ENCODE measurements at places on chromosomes 16 and 17.

DNA sequence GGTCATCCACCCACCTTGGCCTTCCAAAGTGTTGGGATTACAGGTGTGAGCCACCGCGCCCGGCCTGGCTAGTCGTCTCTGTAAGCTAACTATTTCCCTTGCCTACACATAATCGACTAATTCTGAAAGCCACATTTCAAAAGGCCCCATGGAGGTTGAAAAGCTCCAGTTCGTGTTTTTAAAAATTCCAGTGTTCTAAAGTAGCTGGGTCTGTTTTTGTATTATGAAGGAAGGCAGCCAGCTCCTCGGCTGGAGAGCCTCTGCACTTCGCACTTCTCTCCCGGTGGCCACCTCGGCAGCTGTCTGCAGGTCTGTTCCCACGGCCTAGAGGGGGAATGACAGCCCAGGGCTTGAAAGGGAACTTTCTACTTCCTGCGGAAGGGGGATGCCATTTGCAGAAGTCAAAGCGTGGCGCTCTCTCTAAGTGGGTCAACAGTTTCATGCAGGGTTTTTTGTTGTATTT is 16.9 kb downstream of the HASPIN start:
- no peak for DNase-seq

DNA sequence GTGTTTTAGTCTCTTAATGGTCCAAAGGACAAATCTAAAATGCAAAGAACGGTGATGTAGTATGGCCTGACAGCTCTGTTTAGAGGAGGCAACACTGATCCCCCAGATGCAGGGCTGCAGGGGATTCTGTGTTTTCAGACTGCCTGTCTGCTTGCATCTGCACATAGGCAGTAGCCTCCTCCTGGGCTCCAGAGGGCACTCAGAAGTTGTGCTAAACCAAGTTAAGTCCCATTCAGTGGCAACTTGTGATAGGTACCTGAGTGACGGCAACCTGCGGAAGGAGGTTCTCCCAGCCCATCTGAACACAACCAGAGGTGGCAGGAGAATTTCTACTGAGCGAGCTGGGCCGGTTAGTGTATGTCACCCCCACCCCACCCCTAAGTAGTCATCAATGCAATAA is 9.9 kb downstream of the HAS3 start:
- DNase-seq, result no peak

DNA sequence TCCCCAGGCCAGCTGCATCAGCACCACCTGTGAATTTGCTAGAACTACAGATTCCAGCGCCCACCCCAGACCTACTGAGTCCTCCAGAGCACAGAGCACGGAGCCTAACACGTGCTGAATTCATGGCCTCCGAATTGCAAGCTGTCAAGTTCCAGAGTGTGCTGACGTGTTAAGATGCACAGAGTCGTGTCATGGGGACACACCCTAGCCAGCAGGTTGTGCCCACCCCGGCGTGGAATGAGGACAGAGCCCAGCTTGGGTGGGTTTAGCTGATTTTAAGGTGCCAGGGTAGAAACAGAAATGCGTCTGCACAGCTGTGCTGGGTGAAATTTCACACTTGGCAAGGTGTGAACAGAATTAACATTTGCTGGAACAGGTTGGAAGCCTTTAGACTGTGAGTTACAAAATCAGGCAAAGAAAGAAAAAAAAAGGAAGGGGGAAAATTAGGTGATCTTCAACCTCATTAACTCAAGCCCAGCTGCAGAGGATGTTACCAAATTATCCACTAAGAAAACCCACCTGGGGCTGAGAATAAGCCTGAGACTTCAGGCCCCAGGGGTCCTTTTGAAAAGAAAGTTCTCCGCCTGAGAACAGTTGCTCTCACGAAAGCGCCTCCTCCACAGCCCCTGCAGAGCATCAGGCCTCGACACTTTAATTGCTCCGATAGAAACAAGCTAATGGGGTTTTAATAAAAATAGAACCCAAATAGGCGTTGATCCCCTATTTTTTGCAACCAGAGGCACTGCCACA is 27.1 kb downstream of the GINS3 start:
- no peak for DNase-seq

DNA sequence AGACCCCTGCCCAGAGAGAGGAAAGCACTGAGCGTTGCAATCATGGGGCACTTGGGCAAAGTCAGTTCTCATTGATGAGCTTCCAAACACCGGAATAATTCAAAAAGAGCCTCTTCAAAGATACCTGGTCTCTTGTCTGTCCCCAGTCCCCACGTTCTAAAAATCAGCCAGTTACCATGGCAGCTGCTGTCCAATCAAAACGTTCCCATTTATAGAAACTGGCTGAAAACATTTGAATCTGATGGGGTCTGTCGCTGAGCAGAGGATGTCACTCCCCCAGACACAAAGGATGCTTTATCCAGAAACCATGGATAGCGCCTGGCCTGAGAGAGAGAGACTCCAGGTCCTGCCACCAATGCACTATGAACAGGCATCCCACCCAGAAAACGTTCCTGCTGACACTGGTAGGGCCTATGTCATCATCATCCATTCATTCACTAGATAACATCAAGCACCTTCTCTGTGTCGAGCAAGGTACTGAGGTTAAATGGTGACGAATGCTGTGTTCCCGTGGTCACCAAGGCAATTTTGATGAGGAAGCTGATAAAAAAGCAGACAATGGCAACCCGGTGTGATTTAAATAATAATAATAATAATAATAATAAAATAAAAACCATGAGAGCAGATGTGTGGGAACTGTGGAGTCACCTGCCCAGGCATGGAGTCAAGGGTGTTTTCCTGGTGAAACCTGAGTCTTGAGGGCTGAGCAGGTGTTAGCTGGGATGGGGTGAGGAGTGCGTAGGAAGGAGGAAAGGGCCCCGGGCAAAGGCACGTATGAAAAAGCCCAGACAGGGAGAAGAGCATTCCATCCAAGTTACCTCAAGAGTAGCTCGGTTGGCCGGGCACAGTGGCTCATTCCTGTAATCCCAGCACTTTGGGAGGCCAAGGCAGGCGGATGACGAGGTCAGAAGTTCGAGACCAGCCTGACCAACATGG is 19.0 kb upstream of the CALB2 start:
- no peak for DNase-seq

DNA sequence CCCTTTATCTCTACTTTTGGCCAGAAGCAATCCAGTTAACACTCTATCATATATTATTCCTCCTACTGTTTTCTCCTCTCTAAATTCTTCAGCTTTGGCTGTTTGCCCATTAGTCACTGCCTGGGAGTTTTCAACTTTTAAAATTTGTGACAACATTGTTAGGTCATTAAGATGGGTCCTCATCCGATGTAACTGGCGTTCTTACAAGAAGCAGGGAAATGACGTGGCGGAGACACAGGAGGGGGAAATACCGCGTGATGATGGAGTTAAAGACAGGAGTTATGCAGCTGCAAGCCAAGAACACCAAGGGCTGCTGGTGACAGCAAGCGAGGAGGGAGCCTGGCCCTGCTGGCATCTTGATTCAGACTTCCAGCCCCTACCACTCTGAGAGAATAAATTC is 34.8 kb upstream of the CPHXL start:
- no peak for DNase-seq

DNA sequence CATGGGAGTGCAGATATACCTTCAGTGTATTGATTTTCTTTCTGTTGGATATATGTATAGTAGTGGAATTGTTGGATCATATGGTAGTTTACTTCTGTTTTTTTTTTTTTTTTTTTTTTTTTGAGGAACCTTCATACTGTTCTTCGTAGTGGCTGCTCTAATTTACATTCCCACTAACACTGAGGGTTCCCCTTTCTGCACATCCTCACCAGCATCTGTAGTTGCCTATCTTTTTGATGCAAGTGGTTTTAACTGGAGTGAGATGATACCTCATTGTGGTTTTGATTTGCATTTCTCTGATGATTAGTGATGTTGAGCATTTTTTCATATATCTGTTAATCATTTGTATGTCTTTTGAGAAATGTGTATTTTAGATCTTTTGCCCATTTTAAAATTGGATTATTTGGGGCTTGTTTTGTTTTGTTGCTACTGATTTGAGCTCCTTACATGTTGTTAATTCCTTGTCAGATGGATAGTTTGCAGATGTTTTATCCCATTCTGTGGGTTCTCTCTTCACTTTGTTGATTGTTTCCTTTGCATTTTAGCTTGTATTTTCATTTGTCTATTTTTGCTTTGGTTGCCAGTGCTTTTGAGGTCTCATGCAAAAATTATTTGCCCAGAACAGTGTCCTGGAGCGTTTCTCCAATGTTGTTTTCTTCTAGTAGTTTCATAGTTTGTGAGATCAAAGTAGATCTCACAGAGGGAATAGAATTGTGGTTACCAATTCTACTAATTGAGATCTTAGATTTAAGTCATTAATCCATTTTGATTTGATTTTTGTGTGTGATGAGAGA is 25.0 kb upstream of the BCAS3 start:
- DNase-seq, result no peak

DNA sequence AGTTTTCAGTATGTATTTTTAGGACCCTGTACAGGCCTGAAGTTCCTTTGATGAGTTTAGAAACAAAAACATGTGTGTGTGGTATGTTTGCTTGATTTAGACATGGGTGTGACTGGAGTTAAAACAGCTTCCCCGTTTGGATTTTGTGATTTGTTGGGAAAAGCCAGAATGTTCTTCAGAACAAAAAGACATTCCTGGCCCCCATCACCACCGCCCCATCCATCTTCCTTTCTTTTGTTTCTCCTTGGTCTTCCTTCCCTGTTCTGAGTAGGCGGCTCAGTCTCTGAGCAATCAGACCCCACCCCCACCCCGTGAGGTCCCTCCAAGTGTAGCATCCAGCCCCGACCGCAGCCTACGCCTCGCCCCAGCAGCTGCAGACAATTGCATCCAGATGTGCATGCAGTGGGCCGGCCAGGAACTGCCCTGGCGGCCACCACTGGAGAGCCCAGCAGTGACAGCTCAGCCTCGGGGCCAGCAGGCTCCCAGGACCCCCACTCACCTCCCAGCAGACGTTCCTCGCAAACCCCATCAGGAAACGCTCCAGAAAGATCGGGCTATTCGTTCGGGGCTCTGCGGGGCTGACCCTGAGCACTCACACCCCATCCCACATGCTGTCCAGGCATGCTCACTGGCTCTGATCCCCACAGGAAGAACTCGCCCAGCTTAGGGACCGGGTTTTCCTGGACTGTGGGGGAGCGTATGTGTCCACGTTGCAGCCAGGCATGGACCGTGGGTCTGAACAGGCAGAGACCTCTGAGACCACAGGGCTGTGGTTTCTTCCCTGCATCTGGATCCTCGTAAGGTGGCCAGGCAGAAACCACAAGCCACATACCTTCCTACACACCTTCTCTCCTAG is 99.8 kb upstream of the CDH5 start:
- DNase-seq, result no peak

DNA sequence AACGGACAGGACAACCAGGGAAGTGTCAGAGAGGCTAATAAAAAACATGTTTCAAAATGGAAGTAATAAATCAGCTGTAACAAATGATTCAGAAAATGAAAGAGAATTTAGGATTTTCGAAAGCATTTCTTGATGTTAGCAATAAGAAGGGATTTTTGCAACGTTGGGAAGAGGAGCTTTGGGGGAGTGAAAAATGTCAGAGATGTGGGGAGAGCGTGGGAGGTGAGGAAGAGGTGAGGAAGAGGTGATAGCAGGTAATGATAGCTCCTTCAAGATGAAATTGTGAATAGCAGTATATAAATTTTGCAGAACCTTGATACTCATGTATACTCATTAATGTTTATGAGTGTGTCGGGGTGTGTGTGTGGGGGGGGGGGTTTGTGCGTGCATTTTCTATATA is 76.2 kb upstream of the COX10 start:
- DNase-seq, result no peak

DNA sequence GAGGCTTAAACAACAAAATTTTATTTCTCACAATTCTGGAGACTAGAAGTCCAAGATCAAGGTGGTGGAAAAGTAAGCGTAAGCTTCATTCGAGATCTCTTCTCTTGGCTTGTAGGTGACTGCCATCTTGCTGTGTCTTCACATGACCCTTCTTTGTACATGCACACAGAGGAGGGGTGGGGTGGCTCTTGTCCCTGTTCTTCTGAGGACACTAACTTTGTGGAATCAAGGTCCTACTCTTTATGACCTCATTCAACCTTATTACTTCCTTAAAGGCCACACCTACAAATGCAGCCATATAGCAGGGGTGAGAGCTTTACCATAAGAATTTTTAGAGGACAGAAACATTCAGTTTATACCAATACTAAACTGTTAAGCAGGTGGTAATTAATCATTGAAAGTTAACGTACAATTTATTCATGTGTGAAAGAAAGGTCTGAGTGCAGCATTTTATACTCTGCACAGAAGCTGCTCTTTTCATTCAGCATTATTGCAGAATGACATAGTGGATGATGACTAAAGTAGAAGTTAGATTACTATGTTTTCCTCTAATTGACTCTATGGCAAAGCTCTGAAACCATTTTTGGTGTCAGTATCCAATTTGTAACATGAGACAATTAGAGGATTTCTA is 139.9 kb upstream of the HLF start:
- DNase-seq, result no peak

- DNase-seq, result no peak
Measured at GRCh38 chr16:30747331-30747730, 894 bp upstream of the PHKG2 start.

DNA sequence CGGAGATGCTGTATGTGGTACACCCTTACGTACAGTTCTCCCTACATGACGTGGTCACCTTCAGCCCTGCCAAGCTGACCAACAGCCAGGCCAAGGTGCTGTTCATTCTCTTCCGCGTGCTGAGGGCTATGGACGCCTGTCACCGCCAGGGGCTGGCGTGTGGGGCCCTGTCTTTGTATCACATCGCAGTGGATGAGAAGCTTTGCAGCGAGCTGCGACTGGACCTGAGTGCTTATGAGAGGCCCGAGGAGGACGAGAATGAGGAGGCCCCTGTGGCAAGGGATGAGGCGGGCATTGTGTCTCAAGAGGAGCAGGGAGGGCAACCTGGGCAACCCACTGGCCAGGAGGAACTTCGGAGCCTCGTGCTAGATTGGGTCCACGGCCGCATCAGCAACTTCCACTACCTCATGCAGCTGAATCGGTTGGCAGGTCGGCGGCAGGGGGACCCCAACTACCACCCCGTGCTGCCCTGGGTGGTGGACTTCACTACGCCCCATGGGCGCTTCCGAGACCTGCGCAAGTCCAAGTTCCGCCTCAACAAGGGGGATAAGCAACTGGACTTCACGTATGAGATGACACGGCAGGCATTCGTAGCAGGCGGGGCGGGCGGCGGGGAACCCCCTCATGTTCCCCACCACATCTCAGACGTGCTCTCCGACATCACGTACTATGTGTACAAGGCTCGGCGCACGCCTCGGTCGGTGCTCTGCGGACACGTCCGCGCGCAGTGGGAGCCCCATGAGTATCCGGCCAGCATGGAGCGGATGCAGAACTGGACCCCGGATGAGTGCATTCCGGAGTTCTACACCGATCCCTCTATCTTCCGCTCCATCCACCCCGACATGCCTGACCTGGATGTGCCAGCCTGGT is 1.4 kb downstream of the WDR81 start:
- DNase-seq, result no peak

DNA sequence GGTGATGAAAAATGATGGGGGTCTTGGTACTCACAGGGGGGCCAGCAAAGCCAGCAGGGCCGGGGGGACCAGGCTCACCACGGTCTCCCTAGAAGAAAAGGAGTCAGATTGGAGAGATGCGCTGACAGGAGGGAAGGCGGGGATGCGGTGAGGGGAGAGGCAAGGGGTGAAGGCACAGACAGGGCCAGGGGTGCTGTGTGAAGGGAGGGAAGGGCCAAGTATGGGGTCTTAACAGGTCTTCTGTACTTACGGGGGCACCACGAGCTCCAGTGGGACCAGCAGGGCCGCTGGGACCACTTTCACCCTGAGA is 11.2 kb downstream of the COL1A1 start:
- DNase-seq, result no peak

All from stimulated activated CD4-positive, alpha-beta T cell treated with anti-CD3 and anti-CD28 coated beads, Interleukin-12 subunit alpha, Interleukin-12 subunit beta, amount 100 ng/mL, for 24 hours (primary cell).